NCI-H446 (cell line): ENCODE measurements at places on chromosomes 16 and 17.

GRCh38 chr17:58402047-58402446 is 15.3 kb downstream of the RNF43 start:
- no peak for DNase-seq

DNA sequence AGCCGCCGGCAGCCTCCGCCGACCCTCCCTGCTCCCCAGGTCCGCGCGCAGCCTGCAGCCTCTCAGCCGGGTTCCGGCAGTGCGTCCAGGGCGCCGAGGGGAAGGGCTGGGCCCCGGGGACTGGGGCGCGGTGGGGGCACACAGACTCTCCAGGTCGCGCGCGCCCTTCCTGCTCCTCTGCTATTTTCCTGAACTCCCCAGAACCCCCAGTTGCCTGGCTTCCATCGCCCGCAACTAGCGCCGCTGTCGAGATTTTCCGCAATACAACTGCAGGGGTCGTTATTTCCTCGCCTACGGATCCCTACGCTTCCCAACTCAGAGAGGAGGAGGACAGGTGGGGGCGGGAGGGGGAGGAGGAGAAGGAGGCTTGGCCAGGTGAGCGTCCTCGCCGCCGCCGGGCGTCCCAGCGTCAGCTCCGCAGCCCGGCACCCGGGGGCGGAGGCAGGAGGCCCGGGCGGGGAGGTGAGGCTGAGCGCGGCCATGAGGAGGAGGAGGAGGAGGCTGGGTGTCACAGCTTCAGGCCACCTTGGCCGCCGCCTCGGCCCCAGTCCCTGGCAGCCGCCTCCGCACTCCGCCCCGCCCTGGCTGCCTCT is at the start of gene CA10:
TSS of gene CA10 (minus strand) at position 265 of the 593 bp plus-strand sequence.
- DNase-seq, result peak; percentile 53

- no peak for DNase-seq
These were observed 525.6 kb downstream of the XYLT1 start for GRCh38 chr16:16945207-16945606.

DNA sequence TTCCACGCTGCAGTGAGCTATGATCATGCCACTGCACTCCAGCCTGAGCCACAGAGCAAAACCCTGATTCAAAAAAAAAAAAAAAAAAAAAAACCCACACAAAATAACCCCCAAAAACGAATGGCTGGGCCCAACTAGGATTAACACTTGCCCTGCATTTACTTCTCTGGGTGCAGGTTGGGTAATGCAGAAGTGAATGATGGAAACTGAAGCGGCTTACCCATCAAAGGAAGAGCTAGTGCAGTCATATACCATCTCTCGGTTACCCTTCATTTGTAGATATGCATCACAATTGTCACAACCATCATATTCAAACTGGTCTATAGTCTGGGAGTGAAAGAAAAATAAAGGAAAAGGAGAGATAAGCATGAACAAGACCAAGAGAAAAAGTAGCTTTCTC is 819 bp downstream of the SUPT4H1 start:
- no peak for DNase-seq

DNA sequence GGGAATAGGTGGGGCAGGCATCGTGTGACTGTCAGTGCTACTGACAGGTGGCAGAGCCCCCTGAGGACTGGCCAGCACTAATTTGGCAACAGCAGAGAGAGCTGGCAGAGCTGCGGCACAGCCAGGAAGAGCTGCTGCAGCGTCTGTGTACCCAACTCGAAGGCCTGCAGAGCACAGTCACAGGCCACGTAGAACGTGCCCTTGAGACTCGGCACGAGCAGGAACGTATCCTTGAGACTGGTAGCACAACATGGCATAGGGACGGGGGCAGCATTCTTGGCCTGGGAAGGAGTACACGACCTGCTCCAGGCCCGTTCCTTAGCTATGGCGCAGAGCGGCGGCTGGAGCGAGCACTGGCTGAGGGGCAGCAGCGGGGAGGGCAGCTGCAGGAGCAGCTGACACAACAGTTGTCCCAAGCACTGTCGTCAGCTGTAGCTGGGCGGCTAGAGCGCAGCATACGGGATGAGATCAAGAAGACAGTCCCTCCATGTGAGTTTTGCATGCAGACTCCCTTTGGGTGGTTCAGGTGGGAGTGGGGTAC is 3.0 kb upstream of the NRN1L start:
- no peak for DNase-seq

DNA sequence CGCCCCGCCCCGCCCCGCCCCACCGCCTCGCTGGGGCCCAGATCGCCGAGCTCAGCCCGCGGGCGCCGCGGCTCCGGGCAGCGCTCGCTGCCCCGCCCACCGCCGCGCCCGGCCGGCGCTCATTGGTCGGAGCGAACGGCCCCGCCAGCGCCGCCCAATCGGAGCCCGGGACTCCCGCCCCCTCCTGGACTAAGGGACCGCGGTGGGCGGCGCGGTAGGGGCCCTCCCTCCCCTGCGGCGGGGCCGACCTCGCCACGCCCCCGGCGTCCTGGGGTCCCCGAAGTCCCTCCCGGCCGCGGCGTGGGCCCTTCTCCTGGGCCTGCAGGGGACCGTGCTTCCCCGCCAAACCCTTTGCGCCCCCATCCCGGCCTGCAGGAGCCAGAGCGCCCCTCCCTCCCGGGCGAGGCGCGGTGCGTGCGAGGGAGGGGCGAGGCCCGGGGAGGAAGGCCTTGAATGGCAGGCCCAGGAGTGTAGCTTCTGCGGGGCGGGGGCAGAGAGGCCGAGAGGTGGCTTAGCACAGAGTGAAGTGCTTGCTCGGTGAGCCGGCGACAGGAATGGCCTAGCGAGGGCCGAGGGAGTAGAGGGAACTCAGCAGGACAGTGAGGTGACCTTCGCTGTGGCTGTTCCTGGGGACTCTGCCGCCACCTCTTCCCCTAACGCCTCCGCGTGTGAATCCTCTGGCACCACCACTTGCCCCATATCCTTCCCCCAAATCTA is at the start of gene CAMKK1:
TSS of gene CAMKK1 (minus strand) at position 51 of the 717 bp plus-strand sequence. CDS start 7,366 bp downstream, outside the sequence.
- peak; percentile 91 for DNase-seq

DNA sequence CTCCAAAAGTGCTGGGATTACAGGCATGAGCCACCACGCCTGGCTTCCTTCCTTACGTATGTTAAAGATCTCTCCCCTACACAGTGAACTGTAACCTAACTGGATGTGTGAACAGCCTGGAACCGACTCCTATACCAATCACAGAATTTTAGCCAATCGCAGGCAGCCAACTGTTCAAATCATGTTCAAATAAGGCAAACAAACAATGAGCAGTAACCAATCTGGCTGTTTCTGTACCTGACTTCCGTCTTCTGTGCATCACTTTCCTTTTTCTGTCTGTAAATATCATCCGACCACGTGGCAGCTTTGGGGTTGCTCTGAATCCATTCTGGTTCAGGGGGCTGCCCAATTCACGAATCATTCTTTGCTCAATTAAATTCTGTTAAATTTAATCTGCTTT is 27.5 kb downstream of the TEKT5 start:
- no peak for DNase-seq

DNA sequence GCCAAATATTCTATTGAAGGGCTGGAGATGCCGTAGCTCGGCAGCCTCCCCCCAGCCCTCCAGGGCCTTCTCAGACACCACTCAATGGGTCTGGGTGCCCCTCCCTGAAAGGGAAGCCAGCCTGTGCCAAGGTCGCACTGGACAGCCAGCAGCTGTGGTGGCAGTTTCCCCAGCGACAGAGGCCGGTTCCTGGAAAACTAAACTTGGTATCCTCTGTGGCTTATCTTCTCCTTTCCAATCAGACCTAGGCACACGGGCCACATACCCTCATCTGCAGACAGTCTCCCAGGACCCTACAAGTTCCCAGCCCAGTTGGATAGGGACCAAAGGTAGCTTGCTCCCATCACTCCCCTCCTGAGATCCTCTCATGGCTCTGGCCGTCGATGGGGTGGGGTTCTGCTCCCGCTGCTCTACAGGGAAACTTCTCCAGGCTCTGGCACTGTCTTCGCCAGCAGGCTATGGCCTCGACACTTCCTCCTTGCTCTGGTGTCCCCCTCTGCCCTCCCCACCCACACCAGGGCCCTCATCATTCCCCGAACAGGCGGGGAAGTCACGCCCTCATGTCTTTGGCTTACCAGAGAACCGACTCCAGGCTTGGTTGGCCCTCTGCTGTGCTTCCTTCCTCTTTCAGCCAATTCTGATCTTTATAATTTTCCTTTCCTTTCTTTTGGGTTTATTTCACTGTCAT is 18.3 kb upstream of the IL21R start:
- DNase-seq, result no peak

DNA sequence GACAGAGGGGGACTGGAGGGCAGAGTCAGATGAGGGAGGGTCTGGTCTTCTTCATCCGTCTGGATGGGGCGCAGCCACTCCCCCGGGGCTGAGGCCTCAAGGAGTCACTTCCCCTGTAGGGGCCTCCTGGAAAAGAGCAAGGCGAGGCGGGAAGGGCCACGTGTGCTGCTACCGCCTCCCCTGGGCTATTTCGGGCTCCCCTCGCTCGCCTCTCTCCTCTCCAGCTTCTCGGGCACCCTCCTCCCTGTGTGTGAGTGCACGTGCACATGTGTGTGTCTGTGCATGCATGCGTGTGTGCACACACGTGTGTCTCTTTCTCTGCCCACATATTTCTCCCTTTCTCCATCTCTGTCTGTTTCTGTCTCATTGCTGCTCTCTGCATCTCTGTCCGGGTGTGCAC is 10.1 kb downstream of the GSG1L start:
- DNase-seq, result no peak

GRCh38 chr16:59356709-59357108 is 622.6 kb upstream of the GOT2 start:
- no peak for DNase-seq

GRCh38 chr17:4584917-4585637 is 748 bp downstream of the SMTNL2 start:
- no peak for DNase-seq

GRCh38 chr17:57444682-57445450 is 188.5 kb downstream of the MSI2 start:
- no peak for DNase-seq

DNA sequence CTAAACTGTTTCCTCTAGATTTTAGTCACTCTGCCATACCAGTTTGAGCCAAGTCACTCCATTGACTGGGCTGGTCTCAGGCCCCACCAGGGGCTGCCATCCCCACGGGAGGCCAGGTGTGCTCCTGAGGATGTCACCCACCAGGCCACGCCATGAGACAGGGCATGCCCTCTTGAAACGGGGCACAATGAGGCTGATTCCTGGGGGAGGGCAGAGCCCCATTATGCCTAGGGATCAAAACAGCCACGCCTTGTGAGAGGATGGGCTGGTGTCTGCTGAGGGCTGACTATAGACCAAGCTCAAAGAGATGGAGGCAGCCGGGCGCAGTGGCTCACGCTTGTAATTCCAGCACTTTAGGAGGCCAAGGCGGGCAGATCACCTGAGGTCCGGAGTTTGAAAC is 21.5 kb downstream of the GINS2 start:
- no peak for DNase-seq

DNA sequence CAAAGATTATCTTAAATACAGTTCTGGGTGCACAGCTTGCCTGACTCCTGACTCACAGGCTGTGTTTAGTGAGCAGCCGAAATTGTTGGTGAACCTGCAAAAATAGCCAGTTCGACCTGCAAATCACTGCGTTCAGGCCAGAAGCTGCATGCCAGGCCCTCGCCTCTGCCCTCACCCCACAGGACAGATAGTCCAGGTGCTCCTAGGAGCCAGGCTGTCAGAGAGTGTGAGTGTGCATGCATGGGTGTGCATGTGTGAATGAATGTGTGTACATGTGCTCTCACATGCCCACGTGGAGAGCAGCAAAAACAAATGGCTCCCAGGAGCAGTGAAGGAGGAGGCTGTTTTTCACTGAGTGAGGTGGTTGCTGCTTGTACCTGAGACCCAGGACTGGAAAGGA is 131.8 kb downstream of the ABCC12 start:
- DNase-seq, result no peak

DNA sequence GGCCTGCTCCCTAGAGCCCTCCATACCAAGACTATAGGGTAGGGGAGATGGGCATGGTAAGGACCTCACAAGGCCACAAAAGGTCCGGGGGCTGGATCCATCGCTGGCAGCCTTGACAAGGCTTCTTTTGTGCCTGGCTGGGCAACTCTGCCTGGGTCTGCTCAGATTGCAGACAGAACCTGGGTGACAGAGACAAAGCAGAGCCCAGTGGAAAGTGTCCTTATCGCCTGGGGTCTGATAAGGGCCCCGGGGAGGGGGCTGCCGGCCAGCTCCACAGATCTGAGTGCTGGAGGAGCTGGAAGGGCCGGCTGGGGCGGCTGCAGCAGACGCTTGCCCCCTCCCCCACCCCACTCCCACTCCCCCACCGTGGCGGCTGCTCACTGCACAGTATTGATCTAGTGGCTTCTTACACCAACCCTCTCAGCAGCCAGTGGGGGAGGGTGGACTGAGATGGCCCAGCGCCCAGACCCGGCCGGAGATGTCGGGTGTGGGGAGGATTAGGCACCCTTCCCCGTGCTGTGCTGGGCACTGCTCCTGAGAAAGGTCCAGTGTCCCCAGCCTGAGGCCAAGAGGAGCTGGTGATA is 7.2 kb downstream of the MMP15 start:
- DNase-seq, result no peak

DNA sequence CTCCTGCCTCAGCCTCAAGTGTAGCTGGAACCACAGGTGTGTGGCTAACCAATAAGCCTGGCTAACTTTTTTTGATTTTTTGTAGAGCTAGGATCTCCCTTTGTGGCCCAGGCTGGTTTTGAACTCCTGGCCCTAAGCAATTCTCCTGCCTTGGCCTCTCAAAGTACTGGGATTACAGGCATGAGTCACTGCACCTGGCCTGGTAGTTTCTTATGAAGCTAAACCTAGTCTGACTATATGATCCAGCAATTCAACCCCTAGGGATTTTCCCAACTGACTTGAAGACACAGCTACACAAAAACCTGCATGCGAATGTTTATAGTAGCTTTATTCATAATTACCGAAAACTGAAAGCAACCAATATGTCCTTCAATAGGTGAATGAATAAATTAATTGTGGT is 176.2 kb upstream of the IRX3 start:
- DNase-seq, result no peak

DNA sequence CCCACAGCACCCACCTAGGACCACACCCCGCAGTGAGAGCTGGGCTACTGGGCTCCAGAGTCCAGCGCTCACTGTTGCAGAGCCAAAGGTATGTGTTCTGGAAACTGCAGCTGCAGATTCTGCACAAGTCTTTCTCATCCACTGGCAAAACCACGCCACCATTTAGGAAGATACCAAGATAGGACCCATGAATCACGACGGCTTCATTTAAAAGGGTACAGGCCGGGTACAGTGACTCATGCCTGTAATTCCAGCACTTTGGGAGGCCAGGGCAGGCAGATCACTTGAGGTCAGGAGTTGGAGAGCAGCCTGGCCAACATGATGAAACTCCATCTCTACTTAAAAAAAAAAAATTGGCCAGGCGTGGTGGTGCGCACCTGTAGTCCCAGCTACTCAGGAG is 18.8 kb downstream of the FOXF1 start:
- no peak for DNase-seq

GRCh38 chr17:18191236-18191667 is 7.6 kb downstream of the ALKBH5 start:
- DNase-seq, result no peak

GRCh38 chr17:38911081-38911730 is 14.2 kb upstream of the LASP1NB start:
- no peak for DNase-seq

GRCh38 chr16:88570691-88571092 is 489 bp downstream of the ZC3H18 start:
- no peak for DNase-seq
